ENCODE measurements at places on chromosomes 2 and 18.

DNA sequence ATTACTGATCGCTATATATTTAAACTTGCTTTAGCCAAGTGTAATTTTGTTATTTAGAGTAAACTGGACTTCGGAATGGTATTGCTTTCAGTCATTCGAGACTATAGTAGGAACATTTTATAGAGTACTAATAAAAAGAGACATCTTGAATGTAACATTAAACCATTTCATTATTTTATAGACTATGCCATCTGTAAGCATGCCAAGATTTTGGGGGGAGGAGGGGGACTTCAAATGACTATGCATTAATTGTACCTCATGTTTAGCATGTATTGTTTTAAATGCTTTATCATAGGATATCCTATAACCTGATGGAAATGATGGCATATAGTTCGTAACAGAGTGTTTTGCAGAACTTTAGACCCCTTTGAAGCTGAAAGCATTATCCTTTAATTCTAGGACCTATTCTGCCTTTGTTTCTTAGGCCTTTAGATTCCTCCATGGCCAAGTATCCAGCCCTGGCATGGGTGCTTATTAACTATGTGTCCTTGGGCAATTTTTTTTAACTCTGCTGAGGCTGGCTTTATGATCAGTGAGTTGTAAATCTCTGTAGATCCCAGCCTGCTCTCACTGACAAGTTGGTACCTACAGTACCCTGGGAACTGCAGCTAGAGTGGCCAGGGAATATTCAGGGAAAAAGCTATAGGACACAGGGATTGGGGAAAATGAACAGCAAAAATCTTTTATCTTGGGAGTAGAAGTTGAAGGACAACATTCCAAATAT is 93.4 kb downstream of the PARD3B start:
- no peak for DNase-seq

DNA sequence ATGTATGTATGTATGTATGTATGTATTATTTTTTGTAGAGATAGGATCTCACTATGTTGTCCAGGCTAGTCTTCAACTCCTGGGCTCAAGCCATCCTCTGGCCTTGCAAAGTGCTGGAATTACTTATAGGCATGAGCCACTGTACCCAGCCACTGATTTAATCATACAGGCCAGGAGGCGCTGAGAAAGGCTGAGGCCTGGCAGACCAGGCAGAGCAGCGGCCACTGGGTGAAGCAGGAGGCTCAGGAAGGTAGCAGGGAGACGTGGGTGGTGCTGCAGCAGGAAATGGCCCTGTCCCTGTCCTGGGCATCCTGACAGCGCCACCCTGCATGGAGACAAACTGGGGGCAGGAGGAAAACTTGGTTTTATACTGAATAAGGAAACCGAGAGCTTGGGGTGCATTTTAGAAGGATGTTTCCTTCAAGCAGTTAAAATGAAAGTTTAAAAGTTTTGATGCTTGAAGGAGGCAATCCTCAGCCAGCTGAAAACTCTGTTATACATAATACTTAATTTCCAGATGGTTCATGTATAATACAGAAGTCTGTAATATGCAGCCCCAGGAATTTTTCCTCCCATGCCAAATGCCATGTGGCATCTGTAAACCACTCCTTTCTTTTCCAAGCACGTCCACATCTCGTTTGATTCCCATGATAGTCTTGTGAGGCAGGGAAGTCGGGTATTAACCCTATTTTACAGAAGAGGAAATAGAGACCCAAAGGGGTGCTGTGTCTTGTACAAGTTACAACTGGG is 182.4 kb downstream of the CELF4 start:
- DNase-seq, result no peak

DNA sequence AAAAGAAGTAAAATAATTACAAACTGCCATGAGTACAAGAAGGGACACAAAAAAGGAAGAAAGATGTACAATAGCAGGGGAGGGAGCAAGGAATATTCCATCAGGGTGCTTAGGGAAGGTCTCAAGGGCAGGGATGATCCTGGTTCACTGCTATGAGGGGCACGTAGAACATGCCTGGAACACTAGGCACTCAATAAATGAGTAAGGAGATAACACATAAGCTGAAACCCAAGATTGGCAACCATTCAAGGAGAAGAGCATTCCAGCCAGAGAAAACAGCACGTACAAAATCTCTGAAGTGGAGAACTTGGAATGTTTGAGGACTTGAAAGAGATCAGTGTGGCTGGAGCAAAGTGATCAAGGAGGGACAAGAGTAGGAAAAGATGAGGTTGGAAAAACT is 103.2 kb downstream of the FAM161A start:
- no peak for DNase-seq

DNA sequence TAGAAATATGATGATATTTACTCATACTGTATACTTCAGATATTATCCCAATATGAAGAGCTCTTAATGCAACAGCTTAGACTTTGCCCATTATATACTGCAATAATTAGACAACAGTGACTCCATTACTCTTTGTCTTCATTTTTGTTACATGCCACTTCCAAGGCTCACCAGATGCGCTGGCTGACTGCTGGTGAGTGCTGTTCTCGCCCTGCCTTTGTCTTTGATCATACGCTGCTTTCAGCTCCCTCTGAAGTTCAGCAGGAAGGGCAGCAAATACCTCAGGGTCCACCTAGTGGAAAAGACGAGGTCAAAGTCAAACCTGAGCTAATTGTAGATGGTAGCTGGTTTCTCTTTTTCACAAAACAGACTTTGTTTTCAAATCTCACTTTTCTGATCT is 66.3 kb downstream of the EIF5B start:
- no peak for DNase-seq

GRCh38 chr18:11284811-11285210 is 135.4 kb upstream of the PIEZO2 start:
- DNase-seq, result no peak

GRCh38 chr2:181485638-181485946 is 28.4 kb downstream of the ITGA4 start:
- no peak for DNase-seq

DNA sequence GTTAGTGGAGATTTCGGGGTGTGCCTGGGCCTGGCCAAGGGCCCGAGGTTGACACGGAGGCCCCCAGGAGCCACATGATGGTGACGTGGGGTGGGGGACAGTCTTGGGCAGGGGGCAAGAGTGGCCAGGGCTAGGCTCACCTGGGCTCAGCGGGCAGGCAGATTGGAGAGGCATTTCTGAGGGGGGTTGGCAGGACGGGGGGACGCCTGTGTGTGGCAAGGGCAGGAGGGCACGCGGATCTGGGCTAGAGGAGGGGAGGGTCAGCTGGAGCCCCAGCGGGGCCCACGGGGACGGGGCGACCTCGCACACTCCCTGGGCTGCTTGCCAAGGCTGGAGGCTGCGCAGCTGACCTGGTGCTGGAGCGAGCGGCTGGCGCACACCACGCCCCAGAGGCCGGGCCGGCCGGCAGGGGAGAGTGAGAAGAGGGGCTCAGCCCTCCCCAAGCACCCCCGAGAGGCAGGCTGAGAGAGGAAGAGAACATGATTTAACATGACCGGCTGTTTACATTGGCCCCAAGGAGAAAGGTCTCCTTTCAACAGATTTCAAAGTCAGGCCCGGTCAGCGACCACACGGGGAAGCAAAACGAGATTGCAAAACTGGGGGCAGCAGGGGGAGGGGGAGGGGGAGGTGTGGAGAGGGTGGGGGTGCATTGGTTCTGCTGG is 38.0 kb upstream of the SNED1 start:
- no peak for DNase-seq

GRCh38 chr2:113281910-113282746 is 3.4 kb upstream of the PAX8 start:
- no peak for DNase-seq

GRCh38 chr18:23067236-23067635 is 68.0 kb upstream of the CABLES1 start:
- no peak for DNase-seq

DNA sequence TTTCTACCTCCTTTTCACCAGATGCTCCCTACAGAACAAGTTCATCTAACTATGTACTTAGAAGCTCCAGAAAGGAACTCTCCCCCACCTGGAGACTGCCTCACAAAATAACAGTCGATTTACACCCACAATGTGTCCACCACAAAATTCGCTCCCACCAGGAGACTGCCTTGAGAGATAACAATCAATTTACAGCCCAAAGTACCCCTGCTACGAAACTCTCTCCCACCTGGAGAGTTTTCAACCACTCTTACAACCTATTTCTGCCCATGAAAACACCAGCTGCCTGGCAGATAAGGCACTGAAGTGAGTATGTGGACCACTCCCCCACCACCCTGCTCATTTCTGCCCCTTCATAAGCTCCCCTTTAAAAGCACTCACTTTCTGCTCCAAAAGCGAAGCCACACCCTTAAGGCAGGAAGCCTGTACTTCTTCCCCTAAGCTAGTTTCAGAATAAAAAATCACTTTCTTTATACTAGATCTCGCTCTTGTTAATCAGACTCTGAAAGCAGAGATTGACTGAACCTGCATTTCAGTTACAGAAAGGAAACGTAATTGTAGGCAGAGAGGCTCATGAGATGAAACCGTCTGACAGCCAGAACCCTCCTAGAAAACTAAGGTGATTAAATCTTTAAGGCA is 94.4 kb upstream of the RBBP8 start:
- no peak for DNase-seq

DNA sequence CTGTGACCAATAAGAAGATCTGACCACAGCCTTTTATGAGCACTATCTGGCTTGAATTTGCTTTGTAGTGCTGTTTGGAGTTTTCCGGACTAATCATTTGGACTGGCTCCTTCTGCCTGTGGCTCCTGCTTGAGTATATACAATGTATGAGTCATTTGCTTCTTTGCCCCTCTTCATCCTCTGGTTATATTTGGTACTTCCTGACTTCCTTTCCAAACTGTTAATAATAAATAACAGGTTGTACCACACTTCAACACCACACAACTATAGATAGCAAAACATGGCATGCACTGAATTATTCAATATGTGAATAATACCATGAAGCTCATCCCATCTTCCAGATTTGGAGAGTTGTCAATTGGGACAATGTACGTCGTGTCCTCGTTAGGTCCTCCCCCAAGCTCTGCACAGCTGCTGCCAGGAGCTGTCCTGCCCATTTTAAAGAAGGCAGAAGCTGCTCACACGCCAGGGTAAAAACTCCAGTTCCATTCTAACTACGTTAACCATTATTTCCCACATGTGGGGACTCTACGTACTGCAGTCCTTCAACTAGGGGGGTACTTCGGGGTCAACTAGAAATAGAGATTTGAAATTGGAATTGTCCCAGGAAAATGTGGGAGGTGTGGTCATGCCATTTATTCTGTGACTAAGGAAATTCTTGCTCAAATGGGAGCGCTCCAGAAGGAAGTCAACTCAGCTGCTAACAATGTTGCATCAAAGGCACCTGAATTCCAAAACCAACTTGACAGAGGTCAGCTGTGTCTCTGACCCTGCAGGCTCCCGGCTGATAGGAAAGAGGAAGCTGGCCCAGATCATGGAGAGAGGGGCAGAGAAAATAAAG is 38.1 kb downstream of the ST8SIA5 start:
- no peak for DNase-seq

GRCh38 chr2:161206471-161207032 is 46.3 kb downstream of the TANK start:
- no peak for DNase-seq

DNA sequence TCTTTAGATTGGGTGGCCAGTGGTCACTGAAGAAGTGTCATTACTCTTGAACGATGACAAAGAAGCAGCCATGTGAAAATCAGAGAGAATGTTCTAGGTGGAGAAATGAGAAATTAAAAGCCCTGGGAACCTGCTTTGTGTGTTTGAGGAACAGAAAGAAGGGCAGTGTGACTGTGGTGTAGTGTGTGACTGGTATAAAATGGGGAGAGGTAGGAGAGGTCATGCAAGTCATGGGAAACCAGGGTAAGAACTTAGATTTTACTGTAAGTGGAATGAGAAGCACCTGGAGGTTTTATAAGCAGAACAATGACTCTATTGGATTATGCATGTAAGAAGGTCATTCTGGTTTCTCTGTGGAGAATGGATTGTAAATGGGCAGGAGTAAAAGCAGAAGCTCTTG is 12.2 kb downstream of the ICOS start:
- no peak for DNase-seq

GRCh38 chr2:186641807-186642321 is 52.0 kb upstream of the FAM171B start:
- DNase-seq, result peak; percentile 44

- DNase-seq, result no peak
Measured at GRCh38 chr2:221929259-221929658, 357.2 kb upstream of the EPHA4 start.

All from NCI-H446 treated with DMSO at 0.1 percent for 48 hours (cell line).